NCI-H1105 (cell line): ENCODE measurements at places on chromosomes 3 and 15.

GRCh38 chr3:197308591-197308990 lies 10.2 kb upstream of the DLG1 start:
- no peak for DNase-seq

- no peak for DNase-seq
Observed at GRCh38 chr15:74400915-74401757, 32.6 kb downstream of the SEMA7A start.

- no peak for DNase-seq
Observed at GRCh38 chr3:195200010-195200822, 70.7 kb downstream of the XXYLT1 start.

DNA sequence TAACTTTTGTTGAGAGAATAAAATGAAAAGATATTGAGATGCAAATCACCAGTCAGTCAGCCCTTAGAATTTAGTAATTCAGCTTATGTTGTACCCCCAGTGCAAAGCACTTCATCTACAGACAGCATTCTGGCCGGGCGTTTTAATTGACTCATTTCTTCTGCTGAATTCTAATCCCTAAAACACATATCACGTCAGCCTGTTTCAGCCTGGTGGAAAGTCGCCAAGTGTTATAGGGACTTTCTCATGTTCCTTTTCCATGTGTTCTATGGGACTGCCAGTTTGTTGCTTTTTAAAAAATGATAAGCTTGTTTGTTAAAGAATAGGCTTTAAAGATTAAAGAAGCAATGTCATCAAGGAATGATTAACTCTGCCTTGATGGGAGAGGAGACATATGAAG lies 169.7 kb upstream of the BFSP2 start:
- no peak for DNase-seq
